Left lobe of liver (tissue), 2 donors: ENCODE measurements at places on chromosomes 1 and 21. TPM values are rescaled to one million over a fixed set of nuclear protein-coding genes. Genes with fewer than 3 reads are reported as not detected.

Gene USH2A
- 1.5 TPM for total RNA-seq

Gene CD1E
- not detected for total RNA-seq

Gene AMPD1
- not detected for total RNA-seq

Gene CAMK1G
- 0.13 TPM for total RNA-seq

Gene C1orf185
- not detected for total RNA-seq

Gene HENMT1
- 0.58 TPM for total RNA-seq

Gene ANGPTL3
- total RNA-seq: 220 TPM

Gene SPATA45
- not detected for total RNA-seq

- DNase-seq: no peak
Measured at GRCh38 chr1:21906173-21907078, 30.7 kb downstream of the HSPG2 start.

GRCh38 chr1:1471389-1472052 is at the start of gene ATAD3B:
Gene ATAD3B (plus strand): TSS chr1:1471765. CDS start chr1:1471885, 120 bp downstream.
- DNase-seq: peak; percentile 96

DNA sequence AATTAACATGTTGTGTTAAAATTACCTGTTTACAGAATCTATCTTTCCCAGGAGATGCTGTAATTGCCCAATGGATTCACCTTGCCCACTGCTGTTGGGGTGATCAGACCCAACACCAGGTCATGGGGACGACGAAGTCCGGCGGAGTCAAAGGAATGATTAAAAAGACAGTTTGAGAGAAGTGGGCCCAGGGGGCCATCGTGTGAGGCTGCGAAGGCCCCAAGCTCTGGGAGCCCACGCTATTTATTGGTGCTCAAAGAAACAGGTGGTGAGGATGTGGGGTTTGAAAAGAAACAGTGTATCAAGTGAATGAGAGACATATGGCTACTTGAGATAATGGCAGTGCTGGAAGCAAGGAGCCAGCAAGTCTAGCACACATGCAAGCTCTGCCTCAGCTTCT is 16.3 kb upstream of the L1TD1 start:
- DNase-seq: no peak

DNA sequence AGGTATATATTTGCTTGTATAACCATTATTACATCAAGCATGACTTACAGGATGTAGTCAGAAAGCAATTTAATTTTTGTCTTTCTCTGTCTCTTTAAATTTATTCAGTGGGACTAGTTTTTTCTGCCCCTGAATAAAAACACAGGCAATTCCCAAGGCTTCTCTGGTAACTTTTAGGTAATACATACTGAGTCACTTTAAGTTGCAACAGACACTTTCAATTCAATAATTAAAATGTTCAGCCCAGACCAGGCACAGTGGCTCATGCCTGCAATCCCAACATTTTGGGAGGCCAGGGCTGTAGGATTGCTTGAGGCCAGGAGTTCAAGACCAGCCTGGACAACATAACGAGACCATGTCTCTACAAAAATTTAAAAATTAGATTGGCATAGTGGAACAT is 12.3 kb downstream of the SLC44A3 start:
- no peak for DNase-seq

- DNase-seq: no peak
Measured at GRCh38 chr1:118785246-118785645, 202.9 kb downstream of the TBX15 start.

DNA sequence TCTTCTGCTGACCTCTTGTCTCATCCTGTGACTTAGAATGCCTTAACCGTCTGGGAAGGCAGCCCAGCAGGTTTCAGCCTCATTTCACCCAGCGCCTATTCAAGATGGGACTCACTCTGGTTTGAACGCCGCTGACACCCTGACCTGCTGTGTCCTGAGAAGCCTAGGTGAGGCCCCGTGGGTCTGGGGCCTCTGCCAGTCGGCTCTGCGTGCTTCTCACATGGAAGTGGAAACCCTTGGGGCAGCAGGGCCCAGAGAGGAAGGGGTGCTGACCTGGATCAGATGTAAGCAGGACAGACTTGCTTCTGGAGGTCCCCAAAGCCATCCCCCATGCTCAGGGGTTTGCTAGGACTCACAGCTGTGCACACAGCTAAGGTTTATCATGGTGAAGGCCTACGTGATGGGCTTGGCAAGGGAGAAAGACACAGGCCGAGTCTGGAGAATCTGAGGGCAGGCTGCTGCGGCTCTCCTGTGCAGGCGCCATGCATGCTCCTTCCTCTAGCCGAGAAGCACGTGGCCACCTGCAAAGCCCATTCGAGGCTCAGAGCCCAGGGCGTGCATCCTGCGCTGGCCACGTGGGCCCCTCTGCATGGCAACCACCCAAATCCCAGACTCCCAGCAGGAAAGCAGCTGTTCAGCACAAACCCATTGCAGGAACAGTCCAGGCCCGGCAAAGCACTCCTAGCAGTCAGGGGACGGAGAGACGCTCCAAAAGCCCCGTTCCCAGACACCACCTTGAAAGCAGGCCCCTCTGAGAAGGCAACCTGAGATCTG is 3.8 kb downstream of the TRPM2 start:
- no peak for DNase-seq

DNA sequence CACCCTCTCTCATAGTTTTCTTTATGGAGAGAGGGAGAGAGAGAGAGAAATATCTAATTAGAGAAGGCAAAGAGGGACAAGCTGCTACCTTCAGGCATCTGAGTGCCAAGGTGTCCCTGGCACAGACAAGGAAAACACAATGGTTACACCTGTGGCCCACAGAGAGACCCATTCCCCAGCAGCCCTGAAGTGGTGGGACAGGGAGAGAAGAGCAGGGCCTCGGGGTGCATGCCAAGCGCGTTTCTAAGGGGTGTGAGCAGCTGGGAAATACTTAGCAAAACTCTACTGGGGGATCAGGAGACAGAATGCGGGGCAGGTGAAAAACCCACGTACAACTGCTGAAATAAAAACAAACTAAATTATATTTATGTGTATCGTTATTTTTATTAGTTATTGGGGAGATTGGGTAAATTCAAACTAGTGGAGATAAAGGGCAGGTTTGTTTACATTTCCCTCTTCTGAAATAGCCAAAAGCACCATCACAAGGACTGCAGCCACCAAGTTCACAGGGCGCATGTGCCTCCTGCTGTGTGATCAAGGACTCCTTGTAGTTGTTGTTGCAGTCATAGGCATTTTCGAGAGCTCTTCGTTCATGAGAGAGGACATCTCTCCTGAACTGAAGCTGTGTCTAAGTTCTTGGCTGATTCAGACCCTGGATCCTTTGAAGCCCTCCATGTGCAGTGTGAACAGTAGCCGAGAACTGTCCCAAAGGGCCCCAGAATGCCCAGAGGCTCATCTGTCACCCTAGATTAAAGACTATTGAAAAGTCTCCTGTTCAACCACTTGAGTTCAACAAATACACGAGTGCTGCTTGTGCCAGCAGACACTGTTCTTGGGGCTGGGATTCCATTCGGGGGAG is 737 bp upstream of the SERPINC1 start:
- peak; percentile 59 for DNase-seq

GRCh38 chr1:94734963-94735901 is 84.9 kb upstream of the SLC44A3 start:
- no peak for DNase-seq

DNA sequence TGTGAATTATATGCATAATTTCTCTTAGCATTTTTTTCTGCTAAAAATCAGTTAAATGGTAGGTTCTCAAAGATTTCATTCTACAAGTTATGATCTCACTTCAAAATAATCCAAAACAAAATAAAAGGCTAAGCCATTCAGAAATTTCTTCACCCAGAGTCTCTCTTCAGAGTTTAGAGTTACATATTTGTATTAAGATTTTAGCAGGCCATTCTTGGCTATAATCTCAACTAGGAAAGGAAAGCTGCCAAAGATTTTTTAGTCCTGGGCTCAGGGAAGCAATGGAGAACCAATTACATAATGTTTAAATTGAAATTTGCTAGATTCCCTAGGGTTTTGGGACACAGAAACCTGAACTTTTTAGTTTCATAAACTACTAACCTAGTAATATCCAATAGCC is 245.0 kb downstream of the USH2A start:
- no peak for DNase-seq

- no peak for DNase-seq
Measured at GRCh38 chr1:175548774-175549173, 194.6 kb downstream of the TNR start.

- DNase-seq: no peak
Measured at GRCh38 chr1:205258719-205259118, 31.0 kb downstream of the TMCC2 start.

GRCh38 chr1:174211486-174211885 is 52.2 kb downstream of the RABGAP1L start:
- no peak for DNase-seq

DNA sequence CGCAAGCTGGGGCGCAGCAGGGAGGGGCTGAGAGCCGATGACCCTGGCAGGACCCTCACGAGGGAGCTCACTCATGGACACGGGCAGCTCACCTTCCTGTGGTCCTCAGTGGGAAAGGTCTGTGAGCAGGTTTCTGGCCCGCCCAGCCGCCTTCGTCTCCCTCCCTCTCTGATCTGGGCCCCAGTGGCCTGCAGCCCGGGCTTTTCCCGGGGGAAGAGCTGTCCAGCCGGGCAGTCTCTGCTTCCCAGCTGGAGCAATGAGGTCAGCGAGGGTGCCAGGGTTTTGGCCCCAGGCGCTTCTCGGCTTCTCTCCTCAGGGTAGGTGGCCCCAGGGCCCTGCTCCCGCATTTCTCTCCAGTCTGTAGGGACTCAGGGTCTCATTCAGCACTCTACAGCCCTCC is 22.2 kb upstream of the ARHGEF16 start:
- DNase-seq: no peak
